ENCODE measurements at places on chromosomes 5 and 9.

DNA sequence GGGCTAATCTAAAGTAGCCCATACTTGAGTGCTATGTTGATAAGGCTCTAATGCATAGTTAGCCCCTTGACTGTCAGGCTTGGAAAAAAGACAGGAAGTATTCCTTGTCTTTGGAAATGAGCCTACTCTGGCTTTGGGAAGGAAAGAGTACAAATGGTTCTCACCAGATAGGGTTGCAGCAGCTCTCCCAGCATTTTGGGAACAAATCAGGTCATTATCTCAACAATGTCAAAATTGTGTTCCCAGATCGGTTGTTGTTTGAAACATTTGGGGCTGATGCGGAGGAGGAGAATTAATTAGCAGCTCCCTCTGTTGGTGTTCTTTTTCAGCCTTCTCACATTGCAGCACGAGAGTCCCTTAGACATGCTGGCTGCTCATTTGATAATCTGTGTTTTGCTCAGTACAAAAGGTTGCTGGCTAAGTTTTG lies 294.7 kb upstream of the DMRT1 start:
- DNase-seq: no peak

DNA sequence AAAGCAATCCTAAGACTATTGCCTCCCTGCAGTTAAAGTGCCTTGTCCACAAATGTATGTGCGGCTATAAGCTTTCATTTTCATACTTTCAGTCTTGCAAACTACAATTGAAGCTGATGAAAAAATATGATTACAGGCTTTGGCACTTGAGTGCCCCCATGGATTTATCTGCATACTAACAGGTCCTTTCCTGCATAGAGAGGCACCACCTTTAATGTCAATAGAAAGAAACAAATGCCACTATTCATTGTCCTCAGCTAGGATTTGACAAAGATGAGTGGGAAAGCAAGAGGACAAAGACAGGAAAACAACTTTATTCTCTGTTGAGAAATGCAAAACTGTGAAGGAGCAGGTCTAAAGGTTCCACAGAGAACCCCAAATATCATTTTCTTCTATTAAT lies 125.7 kb upstream of the PTGER4 start:
- no peak for DNase-seq

DNA sequence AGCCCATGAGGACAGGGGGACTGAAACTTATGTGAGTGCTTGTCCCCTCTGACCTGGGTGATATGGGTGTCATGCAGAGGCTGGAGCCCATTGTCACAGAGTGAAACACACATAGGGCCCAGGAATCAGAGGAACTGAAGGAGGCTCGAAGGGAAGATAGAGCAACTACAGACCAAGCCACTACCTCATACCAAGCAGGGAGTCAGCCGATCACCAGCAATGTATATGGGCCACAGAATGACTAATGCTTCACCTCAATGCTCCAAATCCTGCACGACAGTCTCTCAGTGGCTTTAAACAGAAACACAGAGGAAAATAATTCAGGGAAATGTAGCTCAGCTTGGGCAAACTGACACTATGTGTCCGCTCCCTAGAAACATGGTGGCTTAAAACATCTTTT lies 8.9 kb upstream of the FBXW11 start:
- DNase-seq: no peak

DNA sequence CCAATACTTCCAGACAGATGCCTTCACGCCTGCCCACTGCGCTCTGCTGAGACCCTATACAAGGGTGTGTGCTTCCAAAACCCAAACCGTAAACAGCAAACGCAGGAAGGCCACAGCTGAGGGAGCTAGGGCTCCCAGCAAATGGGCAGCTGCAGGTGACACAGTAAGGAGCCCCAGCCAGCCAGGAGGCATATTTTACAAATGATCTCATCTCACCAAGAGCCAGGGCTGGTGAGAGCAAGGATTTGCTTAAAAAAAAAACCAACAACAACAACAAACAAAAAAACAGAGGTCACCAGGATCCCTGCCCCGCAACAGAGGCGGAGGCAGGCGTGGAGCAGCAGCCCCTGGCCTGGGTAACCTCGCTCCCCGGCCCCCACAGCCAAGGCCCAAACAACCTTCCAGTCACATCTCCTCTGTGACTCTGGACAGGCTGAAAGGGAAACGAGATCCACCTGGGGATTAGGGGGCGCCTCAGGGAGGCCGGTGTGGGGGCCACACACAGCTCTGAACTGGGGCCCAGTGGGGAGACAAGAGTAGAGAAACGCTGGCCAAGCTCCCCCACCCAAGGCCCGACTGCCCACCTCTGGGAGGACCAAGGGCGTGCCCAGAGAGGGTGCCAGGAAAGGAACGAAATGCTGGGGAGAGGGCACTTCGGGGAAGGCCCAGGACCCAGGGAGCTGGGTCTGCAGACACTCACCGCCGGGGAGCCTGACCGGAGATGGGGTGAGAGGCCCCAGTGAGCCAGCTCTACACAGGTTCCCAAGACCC lies 3.3 kb downstream of the NACC2 start:
- DNase-seq: no peak

- DNase-seq: no peak
Measured at GRCh38 chr5:42491699-42492098, 68.5 kb downstream of the GHR start.

DNA sequence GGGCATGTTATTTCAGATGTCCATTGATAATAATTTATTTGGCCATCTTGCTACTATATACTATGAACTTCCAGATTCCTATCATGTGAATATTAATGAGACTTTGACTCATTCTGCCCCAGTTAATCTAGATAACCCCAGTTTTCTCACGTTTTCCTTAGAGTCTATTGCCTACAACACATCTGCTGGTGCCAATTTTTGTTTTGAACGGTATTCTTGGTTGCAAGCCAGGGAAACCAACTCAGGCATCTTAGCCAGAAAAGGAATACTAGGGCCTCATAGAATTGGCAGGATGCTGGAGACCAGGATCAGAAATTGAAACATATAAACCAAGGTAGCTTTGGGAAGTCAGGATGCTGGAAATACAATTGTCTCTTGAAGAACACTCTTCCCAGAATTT lies 28.0 kb upstream of the NPR3 start:
- DNase-seq: no peak

DNA sequence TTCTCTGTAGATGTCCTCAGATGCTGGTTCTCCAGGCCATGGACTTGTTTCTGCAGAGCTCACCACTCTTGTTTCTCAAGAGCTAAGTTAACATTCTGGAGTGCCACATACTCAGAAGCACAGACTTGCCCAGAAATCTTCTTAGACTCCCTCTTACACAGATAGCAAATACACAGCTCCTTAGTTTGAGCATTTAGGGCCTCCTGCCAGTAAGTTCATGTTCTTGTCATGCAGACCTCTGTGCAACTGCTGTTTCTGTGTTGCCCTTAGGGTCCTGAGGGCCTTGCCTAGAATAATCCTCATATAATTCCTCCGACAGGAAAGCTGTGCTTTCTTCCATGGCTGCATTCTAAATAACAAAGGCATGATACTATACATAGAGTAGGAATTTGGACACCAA lies 1.3 kb upstream of the PTPDC1 start:
- no peak for DNase-seq

GRCh38 chr9:130668659-130669058 lies 4.3 kb downstream of the PRDM12 start:
- DNase-seq: no peak

GRCh38 chr5:174493530-174493929 lies 230.9 kb upstream of the MSX2 start:
- no peak for DNase-seq

GRCh38 chr9:71924576-71924975 lies 13.1 kb downstream of the C9orf85 start:
- no peak for DNase-seq

DNA sequence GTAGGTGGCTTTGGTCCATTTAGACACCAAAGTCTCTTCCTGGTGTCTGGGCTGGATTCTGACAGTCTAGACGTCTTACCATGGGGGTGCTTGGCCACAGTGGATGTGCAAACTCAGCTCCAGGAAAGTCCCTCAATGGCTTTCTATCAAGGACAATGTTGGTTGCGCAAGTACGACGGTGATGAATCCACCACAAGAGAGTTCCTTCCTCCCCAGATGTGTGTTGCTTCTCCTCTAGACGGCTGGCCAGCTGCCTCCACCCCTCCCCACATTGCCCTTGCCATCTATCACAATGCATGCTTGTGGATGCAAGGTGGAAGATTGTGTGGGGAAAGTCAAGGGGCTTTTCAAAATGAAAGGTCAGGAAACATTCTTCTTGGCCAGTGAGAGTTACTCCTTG lies 89.7 kb upstream of the IRX2 start:
- no peak for DNase-seq

DNA sequence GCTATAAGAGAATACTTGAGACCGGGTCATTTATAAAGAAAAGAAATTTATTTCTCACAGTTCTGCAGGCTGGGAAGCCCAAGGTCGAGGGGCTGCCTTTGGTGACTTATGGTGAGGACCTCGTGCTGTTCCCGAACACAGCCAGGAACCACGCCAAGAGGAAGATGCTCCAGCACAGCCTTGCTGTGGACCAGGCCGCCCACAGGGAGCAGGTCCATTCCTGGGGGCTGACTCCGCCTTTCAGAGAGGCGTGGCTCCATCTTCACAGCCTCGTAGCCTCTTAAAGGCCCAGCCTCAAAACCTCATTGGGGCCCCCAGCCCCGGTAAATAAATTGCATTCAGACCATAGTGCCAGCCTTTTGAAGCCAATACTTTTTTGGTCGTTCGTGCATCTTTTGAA lies 93.5 kb upstream of the CACNA1B start:
- DNase-seq: no peak

GRCh38 chr5:143168171-143168741 lies 235.2 kb downstream of the NR3C1 start:
- no peak for DNase-seq

- no peak for DNase-seq
Measured at GRCh38 chr5:87211676-87212075, 56.0 kb upstream of the RASA1 start.

DNA sequence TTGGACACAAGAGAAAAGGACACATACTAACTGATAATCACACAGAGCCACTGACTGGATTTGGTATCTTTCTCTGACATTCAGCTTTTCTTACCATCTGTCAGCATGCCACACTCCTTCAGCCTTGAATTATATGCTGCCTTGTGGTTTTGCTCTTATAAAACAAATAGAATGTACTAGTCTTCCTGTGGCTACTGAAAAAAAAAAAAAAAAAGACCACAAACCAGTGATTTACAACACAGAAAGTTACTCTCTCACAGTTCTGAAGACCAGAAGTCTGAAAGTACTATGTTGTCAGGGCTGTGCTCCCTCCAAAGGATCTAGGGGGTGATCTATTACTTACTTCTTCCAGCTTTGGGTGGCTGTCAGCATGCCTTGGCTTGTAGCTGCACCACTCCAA lies 82.3 kb downstream of the THBS4 start:
- no peak for DNase-seq

GRCh38 chr9:104977168-104977567 lies 49.2 kb upstream of the ABCA1 start:
- no peak for DNase-seq
